ENCODE measurements at places on chromosomes 2 and 18.

GRCh38 chr2:204923957-204924356, 378.7 kb downstream of the PARD3B start:
- DNase-seq: no peak

GRCh38 chr18:68500556-68500955, 214.4 kb downstream of the TMX3 start:
- no peak for DNase-seq

GRCh38 chr2:106579750-106580197, 92.6 kb downstream of the CD8B2 start:
- DNase-seq: no peak

DNA sequence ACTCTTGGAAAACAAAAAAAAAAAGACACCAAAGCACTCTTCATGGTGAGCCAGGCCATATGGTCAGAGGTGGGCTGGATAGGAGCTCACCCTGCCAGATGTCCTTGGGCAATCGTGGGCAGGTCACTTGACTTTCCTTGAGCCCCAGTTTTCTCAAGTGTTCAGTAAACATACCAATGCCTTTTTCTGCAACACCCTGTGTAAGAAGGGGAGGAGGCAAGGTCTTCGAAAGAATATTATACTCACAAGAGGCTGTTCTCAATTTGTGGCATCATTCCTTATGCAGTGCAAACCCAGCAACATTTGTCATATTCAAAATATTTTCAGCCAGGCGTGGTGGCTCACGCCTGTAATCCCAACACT, 22.9 kb upstream of the TMEM87B start:
- DNase-seq: no peak

GRCh38 chr2:185644828-185645227, 93.8 kb upstream of the FSIP2 start:
- DNase-seq: no peak

DNA sequence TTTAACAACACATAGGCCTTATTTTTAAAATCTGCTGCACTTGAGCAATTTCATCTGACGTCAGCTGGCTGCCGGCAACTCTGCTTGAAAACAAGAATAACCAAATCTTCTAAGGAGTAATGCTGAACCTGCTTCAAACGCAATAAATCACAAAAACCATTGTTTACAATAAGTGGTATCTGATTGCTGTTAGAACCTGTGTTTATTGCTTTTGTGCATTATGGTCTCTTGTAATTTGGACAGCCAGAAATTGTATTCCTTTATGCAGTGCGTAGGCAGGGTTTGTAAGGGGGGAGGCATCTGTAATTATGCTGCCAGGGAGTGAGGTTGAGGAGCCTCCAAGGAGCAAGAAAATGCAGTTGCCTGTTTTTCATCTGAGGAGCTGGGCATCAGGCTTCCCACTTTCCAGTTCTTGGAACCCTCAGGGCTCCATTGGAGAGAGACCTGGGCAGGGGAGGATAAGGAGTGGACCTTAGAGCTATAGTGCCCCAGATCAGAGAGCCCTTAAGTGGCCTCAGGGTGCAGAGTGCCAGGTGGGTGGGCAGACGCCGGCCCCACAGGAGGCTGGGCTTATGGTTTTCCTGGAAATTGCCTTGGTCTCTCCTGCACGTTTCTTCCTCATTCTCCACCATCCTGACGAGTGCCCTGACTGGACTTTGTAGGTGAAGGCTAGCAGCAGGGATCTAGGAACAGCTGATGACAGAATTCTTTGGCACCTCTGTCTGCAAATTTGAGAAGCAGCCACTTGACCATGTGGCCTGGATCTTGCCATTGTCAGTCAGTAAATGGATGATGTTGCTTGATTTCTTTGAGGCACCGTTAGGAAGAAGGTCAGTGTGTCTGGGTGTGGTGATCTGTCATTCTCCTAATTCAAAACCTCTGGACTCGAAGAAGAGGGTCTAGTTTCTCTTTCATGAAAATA, 129.2 kb downstream of the KLHL29 start:
- no peak for DNase-seq

- no peak for DNase-seq
Measured at GRCh38 chr18:44920441-44920840, 239.8 kb downstream of the SETBP1 start.

DNA sequence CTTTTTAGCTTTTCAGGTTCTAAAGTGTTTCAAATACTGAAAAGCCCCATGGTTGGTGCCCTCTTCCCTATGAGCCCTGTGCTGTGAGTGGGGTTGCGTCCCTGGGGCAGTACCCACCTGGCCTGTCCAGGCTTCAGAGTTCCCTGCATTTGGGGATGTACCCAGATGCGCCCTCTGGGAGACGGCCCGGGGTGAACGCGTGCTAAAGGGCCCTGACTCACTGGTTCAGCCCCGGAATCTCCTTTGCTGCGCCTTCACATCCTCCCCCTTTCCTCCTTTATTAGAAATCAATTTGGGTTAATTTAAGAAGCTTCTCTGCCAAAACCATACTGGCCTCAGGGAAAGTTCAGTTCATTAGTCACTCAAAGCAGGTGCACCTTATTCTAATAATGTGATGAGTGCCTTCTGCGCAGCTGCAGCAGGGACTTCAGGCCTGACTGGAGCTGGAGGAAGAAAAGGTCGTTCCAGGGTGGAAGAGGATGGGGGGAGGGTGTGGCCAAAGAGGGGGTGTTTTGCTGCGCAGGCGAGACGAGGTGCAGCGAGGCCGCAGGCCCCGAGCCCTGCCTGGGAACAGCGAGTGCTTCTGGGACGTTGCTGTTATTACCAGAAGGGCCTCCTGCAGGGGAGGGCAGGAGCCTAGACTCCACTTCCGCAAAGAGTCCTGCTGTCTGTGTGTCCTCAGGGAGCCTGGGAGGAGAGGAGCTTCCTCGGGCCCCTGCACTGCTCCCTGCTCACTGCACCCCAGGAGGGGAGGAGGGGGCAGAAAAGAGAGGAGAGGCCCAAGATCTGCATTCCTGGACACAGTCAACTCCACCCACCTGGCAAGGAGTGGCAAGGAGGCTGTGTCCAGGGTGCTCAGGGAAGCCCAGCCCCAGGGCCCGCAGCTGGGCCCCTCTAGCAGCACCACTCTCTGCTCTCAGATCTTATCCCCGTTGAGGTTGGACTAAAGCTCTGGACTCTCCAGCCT, 223.2 kb upstream of the PXDN start:
- no peak for DNase-seq

DNA sequence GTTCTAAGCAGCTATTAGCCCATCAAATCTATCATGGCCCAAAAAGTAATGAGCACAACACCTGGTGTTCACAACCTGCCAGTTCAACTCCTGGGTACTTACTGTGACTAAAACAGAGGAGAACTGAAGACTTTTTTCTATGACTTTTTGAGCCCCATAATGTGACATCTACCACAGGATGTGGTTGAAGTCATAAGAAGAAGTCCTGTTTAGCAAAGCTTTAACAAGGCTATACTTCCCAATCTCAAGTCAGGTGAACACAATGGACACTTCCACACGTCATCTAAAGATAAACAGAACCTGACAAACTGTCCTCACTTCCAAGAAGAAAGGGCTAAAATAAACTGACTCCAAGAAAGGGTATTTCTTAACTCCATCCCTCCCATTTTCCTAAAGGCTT, 138.8 kb downstream of the ATAD2B start:
- no peak for DNase-seq

DNA sequence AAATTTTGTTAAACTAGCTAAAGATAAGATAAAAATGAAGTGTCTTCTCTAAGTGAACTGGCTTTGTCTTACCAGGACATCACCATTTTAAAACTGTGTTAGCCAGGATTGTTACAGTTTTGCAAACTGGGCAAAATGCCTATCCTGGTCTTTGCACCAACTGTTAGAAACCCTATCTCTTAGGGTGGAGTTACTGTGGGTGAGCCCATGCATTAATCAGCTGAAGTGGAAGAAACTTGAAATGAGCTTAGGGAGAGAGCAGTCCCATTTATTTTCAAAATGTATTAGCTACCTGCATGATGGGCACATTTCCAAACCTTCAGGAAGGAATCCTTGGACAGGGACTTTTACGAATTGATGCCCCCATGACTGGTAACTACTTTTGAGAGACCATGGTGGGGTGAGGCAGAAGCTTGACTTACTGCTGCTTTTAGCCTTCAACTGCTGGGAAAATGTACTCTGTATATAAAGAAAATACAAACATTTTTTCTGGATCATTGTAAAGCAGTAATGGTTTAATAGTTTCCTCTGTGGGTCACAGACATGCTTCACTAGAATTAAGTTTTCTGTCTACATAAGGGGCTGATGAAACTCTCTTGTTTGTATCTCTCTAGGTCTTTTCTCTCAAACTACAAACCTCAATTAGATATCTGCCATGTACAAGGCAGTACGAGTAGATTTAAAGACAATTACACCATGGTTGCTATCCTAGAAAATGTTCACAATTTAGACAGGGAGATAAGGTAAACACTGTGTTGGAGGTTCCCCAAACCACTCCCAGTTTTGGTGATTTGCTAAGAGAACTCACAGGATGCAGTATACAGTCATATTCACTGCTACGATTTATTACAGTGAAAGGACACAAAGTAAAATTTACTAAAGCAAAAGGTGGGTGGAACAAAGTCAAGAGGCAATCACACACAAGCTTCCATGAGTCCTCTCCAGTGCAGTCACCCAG, 321.4 kb upstream of the MMADHC start:
- no peak for DNase-seq

DNA sequence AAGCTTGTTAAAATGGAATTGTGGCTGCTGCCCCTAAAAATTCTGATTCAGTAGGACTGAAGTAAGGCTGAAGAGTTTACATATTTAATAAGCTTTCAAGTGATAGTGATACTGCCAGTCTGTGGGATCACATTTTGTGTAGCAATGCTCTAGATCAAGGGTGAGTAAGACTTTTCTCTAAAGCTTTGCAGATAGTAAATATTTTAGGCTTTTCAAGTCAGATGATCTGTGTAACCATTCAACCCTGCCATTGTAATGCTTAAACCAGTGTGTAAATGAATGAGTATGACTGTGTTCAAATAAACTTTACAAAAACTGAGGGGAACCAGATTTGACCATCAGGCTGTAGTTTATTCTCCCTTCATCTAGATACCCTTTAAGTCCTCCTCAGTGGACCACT, 92.7 kb downstream of the PIK3C3 start:
- DNase-seq: no peak

- no peak for DNase-seq
Measured at GRCh38 chr2:211132573-211132972, 576.2 kb downstream of the CPS1 start.

DNA sequence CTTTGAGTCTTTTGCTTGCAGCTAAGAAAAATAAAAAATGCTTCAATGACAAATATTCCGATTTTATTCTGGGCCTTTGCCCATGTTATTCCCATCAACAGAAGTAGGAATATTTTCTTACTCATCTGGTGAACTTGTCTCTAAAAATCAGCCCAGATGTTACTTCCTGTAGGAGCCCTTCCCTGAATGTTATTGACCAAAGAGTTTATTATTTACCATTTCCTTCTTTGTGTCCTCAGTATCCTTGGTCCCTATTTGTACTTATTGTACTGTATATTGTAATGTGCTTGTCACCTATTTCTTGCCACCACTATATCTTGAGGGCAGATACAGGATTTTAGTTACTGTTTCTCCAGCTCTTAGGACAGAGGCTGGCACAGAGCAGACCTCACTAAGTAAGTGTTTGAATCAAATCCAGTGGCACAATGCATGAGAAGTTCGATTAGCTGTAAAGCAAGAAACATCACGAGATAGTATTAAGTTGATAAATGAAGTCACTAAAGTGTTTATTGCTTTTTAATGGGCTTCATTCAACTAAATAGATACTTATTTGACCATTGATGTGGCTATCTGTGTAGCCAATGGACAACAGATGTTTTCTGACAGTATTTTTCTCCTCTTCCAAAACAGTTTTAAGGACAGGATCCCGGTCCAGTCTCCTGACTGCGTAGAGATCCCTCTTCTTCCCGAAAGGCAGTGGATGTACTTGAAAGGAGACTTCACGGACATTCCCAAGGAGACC, 109.1 kb downstream of the DDX1 start:
- DNase-seq: no peak

DNA sequence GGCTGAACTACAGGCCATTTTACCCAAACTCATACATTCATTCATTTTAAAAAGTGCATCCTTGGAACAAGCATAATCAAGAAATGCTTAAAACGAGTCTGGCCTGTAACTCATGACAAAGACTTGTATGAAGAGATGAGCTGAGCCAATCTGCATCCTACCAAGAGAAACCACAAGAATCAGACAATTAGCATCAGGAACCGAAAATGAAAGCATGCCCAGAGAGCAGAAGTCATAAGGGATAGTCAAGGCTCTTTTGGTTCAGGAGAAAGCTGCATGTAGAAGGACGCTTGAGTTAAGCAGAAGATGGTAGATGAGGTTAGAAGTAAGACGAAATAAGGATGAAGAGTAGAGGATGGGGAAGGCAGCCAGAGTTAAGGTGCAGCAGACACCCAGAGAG, 137.0 kb upstream of the CTNNA2 start:
- no peak for DNase-seq

GRCh38 chr2:21469564-21469963, 345.8 kb downstream of the TDRD15 start:
- DNase-seq: no peak

- DNase-seq: no peak
Measured at GRCh38 chr2:181904022-181904632, 12.6 kb downstream of the ITPRID2 start.

GRCh38 chr2:161586517-161587167, 37.6 kb upstream of the SLC4A10 start:
- no peak for DNase-seq

- DNase-seq: no peak
Measured at GRCh38 chr18:47436871-47437270, 185.4 kb upstream of the SKOR2 start.

DNA sequence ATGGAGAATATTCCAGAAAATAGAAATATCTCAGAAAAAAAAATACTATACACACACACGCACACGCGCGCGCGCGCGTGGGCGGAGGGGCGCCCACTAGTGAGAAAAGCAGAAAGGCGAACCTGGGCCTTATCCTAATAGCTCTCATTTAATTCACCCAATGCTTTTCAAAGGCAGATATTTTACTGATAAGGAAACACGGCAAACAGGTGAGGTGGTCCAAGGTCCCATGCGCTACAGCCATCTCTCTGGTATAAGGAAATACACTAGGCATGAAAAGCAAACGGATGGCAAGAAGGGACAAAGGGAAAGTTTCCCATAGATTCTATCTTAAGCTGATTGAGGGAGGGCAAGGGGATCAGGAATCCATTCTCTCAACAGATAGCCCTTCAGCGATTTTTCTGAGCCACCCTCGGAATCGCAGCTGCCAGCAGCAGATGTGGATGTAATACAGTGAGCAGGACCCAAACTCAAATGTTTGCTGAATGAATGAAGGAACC, 136.7 kb downstream of the TMEM247 start:
- no peak for DNase-seq

GRCh38 chr18:58287353-58288274, 243.6 kb downstream of the NEDD4L start:
- DNase-seq: no peak

- DNase-seq: no peak
Measured at GRCh38 chr18:69889009-69889408, 58.7 kb downstream of the CD226 start.

DNA sequence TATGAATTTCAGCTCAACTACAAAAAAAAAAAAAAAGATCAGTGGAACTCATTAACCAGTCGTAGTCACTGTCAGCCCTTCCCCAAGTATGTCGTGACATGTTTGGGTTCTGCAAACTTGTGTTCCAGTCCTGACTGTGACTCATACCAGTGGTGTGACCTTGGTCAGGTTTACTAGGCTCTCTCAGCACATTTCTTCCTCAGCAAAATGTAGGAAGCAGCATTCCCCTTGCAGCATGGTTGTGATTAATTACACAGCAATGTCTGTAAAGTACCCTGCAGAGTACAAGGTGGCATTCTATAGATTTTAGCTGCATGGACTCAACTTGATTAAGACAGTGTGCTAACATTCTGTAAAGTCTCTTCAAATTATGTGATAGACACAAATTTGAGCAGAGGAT, 156.9 kb downstream of the LAMA1 start:
- DNase-seq: no peak

Data from progenitor cell of endocrine pancreas (in vitro differentiated cells).